AML-193 (cell line): ENCODE measurements at places on chromosomes 6 and 20.

DNA sequence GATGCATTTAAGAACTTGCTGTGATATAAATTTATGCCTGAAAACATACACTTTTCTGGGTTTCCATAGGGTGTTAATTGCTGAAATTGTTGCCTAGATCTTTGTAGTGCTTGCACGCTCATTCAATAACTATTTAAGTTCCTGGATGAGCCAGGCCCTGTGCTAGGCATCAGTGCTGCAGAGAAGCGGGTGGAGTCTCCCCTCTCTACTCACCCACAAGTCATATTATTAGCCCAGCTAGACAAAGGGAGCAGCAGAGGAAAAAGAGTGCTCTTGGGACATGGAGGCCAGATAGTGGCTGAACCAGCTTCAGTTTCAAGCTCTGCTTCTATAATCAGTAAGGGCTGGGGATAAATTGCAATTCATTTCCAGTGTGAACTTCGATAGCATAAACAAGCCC lies 329.1 kb downstream of the TFAP2B start:
- DNase-seq = no peak

- no peak for DNase-seq
Measured at GRCh38 chr6:56864171-56864616, 90.7 kb upstream of the BEND6 start.

DNA sequence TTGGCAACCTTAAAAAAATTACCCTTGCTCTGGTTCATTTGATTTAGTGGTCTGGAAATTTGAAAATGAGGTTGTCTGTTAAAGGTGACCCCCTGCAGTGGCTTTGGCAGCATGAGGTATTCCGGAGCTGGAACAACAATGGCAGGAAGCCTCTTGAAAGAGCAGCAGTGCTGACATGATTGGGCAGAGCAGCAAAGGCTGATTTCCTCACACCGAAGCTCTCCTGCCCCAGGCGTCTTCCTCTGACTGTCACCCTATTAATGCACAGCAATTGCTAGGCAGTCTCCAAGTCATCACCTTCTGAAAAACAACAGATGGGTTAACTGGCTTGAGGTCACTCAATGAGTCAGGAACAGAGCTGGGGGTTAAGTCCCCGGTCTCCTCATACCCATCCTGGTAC lies 241.8 kb upstream of the MMS22L start:
- no peak for DNase-seq

GRCh38 chr20:47358672-47359529 lies 2.4 kb upstream of the ZMYND8 start:
- no peak for DNase-seq

DNA sequence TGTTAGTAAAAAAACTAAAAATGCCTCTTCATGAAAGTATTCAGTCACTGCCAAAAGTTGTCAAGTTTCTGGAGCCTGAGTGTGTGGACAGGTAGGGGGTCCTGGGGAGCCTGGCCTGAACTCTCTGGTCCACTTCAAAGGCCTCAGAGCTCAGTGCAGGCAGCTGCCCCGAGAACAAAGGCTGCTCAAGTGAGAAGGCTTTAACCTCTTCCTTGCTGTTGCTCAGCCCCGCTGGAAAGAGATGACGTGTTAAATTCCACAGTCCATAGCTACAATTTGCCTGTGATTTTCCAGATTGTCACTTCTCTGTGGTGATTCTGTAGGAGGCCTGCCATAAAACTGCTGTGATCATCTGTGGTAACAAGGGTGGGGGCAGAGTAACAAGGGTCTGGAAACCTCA lies 96.9 kb downstream of the FAM120B start:
- DNase-seq = no peak

DNA sequence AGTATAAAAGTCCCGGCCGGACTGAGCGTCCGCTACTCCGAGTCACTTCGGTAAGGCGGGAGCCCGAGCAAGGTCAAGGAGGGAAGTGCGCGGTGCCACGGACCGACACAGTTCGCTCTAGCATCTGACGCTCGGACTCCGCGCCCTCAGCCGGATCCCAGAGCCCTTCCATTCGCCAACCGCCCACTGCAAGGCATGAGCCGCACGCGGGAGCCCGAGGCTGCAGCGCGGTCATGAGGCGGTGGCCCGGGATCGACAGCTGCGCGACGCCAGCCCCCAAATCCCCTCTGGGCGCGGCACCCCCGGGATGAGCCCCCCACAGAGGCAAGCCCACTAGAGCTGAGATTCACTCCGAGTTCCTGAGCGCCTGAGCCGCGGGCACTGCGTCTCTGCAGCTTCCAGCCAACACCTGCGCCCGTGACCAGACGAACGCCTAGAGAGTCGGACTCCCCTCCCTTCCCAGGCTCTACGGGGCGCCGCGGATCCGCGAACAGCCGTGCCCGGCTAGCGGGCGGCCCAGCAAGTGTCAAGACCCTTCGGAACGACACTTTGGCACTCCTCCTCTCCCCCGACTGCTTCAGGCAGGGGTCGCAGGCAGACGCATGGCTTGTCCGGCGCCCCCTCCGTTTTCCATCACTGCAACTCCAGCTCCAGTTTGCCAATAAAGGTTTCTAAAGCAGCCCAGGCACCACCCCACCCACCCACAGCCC lies 725 bp upstream of the ISM1 start:
- no peak for DNase-seq

- no peak for DNase-seq
Measured at GRCh38 chr6:139962654-139963347, 588.4 kb upstream of the CITED2 start.

DNA sequence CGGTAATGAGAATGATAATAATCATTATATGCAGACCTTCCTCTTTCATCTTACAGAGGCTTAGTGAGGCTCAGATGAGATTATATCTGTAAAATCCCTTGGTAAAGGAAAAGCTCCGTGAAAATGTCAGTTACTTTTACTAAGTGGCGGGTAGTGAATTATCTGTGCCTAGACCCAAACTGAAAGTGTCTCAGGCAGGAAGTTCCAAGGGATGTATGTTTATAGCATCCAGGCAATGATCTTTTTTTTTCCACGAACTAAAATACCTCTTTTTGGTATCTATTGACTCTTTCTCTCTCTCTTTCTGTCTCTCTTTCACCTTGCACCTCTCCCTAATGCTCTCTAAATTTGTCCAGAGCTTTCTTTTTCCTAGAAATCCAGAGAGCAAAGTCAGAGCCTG lies 5.0 kb downstream of the TCF21 start:
- DNase-seq = no peak

GRCh38 chr6:83442752-83443151 lies 11.9 kb upstream of the ME1 start:
- DNase-seq = peak; percentile 85

- no peak for DNase-seq
Measured at GRCh38 chr20:48725555-48725991, 102.2 kb downstream of the PREX1 start.

GRCh38 chr6:147675281-147675680 lies 166.8 kb downstream of the SAMD5 start:
- DNase-seq = no peak

DNA sequence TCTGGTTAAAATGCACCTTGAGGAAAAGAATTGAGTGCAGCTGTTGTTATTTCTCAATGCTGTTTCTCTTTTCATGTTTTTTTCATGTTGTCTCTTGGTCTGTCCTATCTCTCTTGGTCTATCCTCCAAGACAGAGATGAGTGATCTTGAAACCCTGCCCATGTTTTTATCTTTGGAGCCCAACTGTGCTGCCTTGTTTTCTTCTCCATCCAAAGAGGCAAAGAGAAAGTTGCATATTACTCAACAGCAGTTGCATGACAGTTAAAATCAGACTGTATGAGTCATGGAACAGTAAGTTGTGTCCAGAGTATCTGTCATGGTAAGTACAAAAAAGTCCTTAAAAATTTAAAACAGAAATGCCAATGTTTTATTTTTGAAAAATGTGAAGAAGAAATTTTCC lies 26.2 kb downstream of the BCAS1 start:
- no peak for DNase-seq

DNA sequence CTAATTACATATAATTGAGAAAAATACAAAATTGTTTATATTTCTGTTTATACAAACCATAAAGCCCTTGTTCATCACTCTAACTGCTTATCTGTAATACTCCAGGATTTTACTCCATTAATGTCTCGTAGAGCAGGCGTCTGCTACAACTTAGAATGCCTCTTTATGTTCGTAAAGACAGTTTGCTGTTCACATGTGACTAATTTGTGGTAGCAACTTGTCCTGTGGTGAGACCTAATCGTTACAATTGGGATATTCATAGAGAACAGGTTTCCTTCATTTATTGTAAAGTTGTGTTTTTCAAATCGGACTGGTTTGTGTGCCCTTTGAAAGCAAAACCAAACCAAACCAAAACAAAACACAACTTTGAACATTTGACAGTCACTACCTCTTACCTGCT lies 149.7 kb downstream of the ASCC3 start:
- DNase-seq = no peak

GRCh38 chr6:42007286-42008137 lies 42.8 kb upstream of the TAF8 start:
- DNase-seq = no peak

DNA sequence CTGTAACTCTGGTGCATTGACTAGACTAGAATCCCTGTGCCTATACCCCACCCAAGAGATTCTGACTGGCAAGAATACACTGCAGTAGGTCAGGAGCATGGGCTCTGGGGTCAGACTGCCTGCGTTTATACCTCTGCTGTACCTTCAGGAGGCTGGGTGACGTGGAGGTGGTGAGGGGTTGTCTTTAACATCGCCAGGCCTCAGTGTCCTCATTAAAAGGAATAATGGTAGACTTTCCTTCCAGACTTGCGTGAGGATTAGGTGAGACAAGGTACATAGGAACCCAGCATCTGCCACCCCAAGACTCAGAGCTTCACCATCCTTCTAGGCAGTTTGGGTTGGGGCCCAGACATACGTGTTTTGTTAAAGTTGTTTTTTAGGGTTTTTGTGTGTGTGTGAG lies 44.3 kb downstream of the TM9SF4 start:
- DNase-seq = no peak

DNA sequence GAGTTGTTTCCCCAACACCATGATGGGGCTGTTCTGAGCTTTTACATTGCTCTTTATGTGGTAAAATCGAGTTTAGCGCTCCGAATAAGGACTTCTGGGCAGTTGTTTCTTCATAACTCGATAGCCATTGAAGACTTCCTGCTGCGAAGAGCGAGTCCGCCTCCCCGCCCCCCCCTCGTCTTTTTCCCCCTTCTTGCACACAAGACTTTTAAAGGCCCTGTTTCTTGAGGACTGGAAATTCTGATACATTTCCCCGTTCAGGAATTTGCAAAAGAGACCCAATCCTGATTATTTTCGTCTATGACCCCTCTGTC lies 1.5 kb upstream of the CITED2 start:
- DNase-seq = peak; percentile 86

GRCh38 chr6:162245830-162246420 lies 481.6 kb downstream of the PRKN start:
- no peak for DNase-seq

DNA sequence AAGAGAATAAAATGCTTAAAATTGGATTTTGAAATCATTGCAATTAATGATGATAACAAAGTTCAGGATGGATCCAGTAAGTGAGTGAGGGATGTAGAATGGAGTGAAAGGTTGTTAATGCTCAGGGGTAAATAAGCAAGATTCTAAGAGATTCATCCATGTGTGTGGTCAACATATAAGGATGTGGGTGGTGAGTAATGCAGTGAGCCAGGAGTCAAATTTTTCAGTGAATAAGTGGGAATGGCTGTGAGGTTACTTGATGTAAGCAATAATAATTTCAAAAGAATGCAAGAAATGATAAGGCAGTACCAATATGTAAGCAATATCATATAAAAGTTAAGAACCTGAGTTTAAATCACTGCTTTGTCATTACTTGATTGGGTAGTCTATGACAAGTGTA lies 207.5 kb upstream of the ADGRB3 start:
- no peak for DNase-seq

DNA sequence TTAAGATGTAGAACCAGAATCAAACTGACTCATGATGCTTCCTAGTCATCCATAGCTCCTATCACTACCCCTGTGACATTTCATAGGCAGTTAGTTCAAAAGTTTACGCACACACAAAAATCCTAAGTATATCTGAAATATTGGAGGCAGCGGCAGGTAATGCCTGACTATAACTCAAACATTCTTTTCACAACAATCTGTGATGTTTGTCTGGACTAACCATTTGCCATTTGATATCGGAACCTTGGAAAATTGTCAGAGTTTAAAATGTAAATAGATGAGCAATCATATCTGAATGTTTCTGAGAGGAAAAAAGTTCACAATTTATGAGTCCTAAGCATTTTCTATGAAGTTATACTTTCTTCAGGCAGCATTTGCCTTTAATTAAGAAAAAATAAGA lies 1078.2 kb downstream of the EPHA7 start:
- DNase-seq = no peak

DNA sequence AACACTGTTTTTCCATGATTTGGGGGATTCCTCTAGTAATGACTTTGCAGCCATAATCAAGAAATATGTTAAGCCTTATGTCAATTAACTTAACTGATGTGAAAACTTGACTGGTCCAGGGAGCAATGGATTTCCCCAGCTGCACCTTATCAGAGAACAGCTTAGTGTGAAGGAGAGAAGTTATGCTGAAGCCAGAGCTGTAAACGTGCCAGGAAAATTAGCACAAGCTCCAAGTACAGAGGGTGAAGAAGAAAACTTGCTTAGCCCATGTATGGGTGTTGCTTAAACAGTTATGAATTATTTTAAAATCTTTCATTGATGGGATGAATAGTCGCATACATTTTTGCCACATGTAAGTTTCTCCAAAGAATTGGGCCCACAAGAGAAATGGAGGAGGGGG lies 214.9 kb upstream of the RNF217 start:
- no peak for DNase-seq

- no peak for DNase-seq
Measured at GRCh38 chr20:49310705-49311104, 32.8 kb upstream of the ZNFX1 start.

- no peak for DNase-seq
Measured at GRCh38 chr20:63595416-63596127, 21.5 kb upstream of the HELZ2 start.

GRCh38 chr6:16544006-16544405 lies 217.3 kb downstream of the ATXN1 start:
- no peak for DNase-seq

GRCh38 chr6:13908955-13909381 lies 15.8 kb upstream of the RNF182 start:
- DNase-seq = peak; percentile 76

DNA sequence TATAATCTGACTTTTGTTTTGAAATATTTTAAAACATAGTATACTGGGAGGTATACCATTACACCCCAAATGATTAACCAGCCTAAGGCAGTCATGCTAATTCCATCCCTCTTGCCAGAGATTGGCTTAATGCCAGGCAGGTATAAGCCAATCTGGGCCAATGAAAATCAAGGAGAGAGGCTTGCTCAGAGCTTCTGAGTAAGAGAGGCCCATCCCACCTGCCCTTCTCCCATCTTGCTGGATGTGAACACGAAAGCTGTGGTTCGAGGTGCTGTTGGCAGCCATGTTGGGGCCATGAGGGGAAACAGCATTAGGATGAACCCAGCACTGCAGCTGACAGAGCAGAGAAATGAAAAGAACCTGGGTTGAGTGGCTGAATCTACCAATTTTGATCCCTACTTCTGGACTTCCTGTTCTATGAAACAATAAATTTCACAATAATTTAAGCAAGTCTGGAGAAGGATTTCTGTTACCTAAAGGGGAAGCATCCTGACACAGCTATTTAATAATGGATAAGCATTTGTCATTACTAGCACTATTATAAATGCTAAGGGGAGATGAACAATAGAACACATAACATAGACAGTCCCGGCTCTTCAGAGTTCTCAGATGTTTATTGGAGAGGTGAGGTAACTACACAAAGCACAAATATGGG lies 152.3 kb downstream of the CDC5L start:
- DNase-seq = peak; percentile 35

GRCh38 chr6:35400111-35400510 lies 52.0 kb upstream of the FANCE start:
- DNase-seq = no peak

- DNase-seq = no peak
Measured at GRCh38 chr6:91029211-91029610, 442.3 kb upstream of the MAP3K7 start.
